ENCODE measurements at places on chromosomes 13 and 19.

DNA sequence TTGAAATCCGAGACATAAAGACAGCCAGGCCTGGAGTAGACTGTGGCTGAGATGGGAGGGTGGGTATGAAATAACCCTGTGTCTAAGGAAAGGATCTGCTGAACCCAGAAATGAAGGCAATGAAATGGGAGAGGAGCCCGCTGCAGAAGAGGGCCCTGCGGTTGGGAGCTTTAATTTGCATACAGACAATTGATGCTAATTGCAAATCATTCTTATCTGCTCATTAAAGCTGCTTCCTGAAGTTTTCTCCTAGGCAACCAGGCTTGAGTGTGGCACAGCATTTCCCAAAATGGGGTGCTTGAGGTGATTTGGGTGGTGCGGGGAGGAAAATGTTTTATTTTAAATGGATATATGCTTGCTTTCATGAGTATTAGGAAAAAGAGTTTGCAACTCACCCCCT is 55.4 kb downstream of the DPF1 start:
- no peak for DNase-seq

DNA sequence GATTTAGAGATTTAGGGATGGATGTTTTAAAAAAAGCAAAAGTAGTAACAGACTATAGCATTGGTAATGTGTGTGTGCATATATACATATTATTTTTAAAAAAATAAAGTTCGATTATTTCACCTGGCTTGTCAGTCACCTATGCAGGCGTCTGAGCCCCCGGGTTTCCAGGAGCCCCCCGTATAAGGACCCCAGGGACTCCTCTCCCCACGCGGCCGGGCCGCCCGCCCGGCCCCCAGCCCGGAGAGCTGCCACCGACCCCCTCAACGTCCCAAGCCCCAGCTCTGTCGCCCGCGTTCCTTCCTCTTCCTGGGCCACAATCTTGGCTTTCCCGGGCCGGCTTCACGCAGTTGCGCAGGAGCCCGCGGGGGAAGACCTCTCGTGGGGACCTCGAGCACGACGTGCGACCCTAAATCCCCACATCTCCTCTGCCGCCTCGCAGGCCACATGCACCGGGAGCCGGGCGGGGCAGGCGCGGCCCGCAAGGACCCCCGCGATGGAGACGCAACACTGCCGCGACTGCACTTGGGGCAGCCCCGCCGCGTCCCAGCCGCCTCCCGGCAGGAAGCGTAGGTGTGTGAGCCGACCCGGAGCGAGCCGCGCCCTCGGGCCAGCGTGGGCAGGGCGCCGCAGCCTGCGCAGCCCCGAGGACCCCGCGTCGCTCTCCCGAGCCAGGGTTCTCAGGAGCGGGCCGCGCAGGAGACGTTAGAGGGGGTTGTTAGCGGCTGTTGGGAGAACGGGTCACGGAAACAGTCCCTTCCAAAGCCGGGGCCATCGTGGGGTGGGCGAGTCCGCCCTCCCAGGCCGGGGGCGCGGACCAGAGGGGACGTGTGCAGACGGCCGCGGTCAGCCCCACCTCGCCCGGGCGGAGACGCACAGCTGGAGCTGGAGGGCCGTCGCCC is 840 bp upstream of the CCNA1 start:
- DNase-seq, result no peak

DNA sequence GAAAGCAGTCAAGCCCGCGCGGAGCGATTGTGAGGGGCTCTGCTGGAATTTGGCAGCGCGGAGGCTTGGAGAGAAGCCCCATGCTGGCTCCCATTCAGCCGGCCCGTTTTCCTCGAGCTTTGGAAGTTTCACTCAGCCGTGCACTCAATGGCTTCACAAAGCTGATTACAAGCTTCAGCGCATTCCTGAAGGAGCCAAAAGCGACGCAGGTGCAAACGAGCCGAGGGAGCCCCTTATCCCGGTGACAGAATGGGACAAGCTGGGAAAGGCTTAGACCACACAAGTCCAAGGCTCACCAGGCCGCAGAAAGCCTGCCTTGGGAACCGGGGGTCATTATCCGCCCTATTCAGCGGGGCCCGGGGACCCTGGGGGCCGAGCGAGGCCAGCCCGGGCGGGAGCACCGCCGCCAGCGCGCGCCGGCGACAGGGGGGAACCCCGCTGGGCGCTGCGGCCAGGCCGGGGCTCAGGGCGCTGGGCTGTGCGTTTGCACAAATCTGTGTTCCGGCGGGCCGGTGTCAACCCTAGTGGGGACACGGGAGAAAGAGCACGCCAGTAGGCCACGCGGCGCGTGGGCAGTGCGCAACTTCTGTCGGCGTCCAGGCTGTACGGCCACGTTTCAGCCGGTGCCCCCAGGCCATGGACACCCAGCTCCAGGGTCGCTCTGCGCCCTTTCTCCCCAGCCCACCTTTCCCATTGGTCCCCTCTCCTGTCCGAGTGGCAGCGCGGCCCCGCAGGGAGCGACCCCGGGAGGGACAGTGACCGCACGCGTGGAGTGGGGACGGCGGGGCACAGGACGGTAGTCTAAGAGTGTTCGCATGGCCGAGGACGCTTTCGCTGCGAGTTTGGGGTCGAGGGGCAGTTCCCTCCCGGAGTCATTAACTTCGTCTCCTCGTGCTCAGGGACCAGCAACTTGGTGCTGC is 37.3 kb downstream of the SOX1 start:
- DNase-seq, result no peak

GRCh38 chr19:18587962-18588610 is 512 bp upstream of the REX1BD start:
- DNase-seq, result no peak

- no peak for DNase-seq
These were observed 939.0 kb upstream of the SLITRK1 start for GRCh38 chr13:84821261-84821660.

DNA sequence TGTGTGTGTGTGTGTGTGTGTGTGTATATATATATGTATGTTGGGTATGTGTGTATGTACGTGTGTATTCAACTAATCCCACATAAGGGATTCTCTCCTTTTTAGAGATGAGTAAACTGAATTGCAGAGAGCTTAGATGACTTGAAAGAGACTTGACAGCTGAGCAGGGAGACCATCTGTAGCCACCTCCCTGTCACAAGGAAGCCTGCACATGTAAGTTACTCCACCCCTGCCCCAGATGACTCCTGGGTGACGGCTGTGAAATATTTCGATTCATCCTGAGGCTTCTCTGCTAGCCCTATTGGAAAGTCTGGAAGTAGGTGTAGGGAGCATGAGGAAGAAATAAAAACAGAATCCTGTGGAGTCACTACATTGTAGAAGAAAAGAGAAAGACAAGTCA is 480.4 kb downstream of the FOXO1 start:
- DNase-seq, result no peak

GRCh38 chr13:77533875-77534788 is 1.4 kb upstream of the SCEL start:
- no peak for DNase-seq

- DNase-seq, result no peak
These were observed 18.4 kb upstream of the IL17D start for GRCh38 chr13:20685092-20685491.

DNA sequence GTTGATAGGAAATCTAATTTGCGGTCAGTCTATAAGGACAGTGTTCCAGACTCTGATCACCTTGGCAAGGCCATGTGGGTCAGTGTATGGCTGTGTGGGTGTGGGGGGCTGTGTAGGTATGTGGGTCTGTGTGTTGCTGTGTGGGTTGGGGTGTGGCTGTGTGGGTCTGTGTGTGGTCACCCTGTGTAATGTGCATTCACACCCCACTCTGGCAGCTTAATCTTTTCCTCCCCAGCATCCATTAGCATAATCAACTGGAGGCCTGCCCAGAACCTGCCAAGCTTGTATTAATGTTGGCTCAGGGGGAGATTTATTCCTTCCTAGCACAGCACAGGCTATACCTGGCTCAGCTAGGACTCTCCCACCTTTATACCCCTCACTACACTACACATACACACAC is 203.2 kb downstream of the TUBA3C start:
- no peak for DNase-seq

GRCh38 chr13:20350819-20351218 is 118.7 kb upstream of the GJB6 start:
- DNase-seq, result no peak

DNA sequence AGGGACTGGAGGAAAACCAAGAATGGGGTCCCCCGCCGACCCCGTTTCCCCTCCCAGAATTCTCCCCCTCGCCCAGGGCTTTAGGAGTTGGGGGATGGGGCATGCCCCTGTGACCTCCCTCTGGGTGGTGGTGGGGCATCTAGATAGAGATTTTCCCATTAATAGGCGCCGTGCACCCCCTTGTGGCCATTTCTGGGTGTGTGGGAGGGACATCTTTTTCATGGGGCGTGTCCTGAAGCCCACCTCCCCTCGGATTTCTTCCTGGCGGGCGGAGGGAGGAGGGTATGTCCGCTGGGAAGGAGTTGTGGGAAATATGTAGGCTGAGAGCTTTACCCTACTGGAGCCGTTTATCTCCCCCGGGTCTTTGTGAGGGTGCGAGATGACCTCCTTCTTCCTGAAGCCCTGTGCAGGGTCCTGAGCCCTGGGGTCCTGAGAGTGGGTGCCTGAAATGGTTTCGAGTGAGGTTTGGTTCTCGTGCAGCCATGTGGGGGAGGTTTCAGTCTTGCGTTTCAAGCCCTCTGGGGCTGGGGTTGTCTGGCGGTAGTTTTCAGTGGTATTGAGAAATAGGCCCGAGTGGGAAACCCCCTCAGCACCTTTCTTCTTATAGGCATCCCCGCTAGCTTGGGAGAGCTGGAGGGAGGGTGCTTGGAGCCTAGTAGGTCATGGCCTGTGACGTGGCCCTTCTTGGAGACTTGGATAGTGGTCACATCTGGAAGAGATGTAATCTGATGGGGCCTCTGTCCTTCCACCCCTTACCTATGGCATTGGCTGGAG is 1.0 kb downstream of the PRMT1 start:
- no peak for DNase-seq

GRCh38 chr19:32901504-32902161 is 32.1 kb upstream of the SLC7A9 start:
- no peak for DNase-seq

DNA sequence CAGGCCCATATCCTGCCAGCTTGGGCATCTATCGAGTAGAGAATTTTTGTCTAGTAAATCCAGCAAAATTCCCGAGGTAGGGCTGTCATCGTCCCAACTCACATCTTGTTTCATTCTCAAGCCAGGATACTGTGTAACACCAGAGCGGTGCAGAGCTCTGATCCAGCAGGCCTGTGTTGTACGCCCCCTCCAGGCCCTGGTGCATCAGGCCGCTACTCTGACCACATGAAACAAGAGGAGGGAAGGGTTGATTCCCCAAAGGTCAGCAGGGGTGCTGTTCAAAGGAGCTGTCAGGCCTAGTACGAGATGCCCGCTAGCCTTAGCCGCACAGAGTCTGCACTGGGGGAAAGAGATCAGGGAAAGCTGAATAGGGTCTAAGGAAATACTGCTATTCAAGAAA is 276.0 kb downstream of the SLC7A1 start:
- no peak for DNase-seq

- DNase-seq, result no peak
These were observed 11.3 kb downstream of the ZNF555 start for GRCh38 chr19:2852598-2852997.

GRCh38 chr19:8045872-8046568 is 6.5 kb upstream of the CCL25 start:
- no peak for DNase-seq

- DNase-seq, result no peak
These were observed 31.1 kb downstream of the RDH8 start for GRCh38 chr19:10044390-10044789.

DNA sequence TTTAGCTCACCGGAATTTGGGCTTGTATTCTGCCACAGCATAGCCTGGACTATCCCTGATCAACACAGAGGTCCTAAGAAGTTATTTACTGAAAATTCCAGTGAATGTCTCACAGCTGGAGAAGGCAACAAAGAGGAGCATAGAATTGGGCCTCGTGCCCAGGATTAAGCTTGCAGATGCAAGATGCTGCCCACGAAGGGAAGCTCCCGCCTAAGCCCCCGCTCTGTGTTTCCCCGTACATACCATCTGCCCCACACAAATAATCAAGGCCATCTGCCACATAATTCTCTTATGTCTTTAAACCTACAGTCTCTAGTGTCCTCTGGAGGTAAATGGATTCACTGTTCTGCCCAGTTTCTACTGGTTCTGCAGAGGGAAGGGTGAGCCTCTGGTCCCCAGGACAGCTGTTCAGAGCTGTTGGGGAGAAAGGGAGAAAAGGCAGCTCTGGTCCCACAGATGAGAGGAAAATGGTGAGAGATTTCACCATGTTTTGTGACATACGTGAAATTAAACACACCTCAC is 7.4 kb upstream of the TPP2 start:
- no peak for DNase-seq

DNA sequence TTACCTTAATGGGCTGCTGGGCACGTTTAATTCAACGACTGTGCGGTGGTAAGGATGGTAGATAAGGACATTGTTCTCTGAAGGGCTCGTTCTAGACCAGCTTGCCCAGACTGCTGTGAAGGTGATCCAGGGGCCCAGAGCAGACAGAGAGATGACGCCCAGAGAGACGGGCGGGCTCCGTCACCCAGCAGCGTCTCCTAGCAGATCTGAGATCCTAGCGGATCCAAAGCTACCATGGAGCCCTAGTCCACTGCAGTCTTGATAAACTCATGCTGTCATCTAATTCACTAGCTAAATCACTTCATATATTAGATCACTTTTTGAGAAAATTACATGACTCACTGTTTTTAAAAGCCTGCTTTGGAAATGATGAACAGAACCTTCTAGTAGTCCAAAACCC is 21.5 kb downstream of the COL4A2 start:
- no peak for DNase-seq

DNA sequence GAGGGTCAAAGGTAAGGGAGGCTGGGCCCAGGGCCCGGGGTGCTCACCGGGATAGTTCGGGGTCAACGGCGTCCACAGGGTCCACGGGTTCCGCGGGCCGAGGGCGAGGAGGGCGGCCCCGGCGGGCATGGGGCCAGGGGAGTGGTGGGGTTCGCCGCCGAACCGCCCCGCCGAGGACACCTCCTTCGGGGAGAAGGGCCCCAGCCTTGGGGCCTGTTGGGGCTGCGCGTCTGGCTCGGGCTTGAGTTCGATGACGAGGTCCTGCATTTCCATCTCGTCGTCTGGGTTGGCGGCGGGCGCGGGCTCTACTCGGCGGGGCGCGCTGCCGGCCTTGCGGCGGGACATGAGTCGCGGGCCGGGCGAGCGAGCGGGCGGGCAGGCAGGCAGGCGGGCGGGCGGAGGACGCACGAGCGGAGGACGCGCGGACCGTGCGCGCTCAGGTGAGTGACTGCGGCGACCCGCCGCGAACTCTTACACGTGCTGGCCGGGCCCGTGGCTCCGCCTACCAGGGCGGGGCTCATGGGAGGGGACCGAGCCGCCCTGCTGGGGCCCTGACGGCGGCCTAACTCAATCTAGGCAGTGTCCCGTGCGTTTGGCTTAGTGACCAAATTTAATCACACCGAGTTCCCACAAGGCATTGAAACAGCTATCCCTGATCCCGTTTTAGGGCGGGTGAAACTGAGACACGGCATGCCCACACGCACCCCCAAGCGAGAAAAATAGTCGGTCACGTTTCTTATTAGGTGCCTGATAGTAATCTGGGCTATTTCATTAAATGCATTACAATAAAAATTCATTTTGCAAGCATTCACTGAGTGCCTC is at the start of gene ZNF296:
ZNF296 (minus strand) TSS at position 450 of the 822 bp plus-strand sequence; CDS start at position 345, 105 bp downstream.
- DNase-seq, result no peak

- DNase-seq, result no peak
These were observed 9.8 kb downstream of the PROZ start for GRCh38 chr13:113168211-113168610.

GRCh38 chr19:1854542-1855039 is 6.3 kb upstream of the REXO1 start:
- DNase-seq, result no peak

Measured in vagina (tissue), 2 donors.